ENCODE measurements at places on chromosomes 2 and 18. TPM values are rescaled to one million over a fixed set of nuclear protein-coding genes. Genes with fewer than 3 reads are reported as not detected.

The ZNF521 gene
- not detected for total RNA-seq

The ST6GAL2 gene
- not detected for total RNA-seq

The DLGAP1 gene
- total RNA-seq = not detected

The NXPH2 gene
- not detected for total RNA-seq

The TAF4B gene
- 14.9 TPM for total RNA-seq

The WDR33 gene
- 74.2 TPM for total RNA-seq

DNA sequence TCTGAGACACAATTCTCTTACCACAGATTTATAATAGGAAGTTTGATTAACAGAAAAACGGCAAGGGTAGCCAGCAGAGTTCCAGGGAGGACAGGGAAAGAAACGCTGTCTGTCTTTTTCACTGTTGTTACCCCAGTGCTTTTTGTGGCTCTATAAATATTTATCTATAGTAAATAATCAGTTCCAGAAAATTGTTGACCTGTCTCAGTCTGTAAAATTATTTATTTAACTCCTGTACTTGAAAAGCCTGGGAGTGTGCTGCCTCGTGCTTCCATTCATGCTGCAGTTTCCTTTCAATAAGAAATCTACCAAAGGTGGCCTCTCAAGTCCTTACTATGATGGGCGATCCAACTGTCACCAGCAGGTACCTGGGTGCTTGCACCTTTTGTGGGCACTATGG is 102.9 kb downstream of the ETAA1 start:
- DNase-seq = no peak

DNA sequence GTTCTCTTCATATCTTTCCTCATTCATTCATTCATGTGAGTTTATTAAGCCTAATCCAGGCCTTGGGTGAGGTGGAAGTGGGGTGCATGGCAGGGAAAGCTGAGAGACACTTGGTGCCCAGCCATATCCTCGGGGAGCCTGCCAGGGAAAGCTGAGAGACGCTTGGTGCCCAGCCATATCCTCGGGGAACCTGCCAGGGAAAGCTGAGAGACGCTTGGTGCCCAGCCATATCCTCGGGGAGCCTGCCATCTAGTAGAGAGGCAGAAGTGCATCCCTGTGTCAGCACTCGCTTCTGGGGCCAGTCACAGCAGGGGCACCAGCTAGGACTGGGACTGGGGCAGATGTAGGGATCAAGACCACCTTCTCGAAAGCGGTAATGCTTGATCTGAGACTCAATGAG is 39.4 kb downstream of the DDX18 start:
- no peak for DNase-seq

DNA sequence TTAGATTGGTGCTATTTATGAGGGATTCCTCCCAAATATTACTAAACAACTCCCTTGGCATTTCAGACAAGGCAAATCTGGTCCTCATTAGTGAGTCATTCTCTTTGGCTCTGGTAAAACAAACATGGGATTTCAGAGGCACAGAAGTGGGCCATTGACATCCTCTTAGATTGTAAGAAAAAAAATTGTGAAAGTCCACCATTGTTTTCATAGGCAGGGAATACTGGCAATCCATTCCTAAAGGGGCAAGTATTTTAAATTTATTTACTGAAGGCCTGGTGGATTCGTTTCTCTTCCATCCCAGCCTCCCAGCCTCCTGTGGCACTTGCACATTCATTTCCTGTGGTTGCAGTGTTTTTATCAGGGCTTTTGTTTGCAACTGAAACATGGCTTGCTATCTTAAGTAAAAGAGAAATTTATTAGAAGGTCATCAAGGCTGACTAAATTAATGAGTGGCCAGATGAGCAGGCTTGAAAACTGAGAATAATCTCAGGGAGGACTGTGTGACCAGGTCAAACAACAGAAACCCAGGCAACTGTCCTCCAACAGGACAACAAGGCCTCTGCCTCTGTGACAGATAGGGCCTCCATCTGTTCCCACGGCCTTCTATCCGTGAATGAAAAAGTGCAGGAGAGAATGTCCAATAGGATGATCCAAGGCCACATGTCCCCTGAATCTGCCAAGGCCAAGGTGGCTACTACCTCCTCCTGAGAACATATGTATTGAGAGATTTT is 23.1 kb upstream of the TNFAIP6 start:
- DNase-seq = no peak

- no peak for DNase-seq
Observed at GRCh38 chr2:144274131-144274530, 245.8 kb downstream of the ZEB2 start.

GRCh38 chr2:60294901-60295635 is 258.4 kb downstream of the BCL11A start:
- no peak for DNase-seq

- no peak for DNase-seq
Observed at GRCh38 chr2:162945785-162946184, 107.2 kb upstream of the KCNH7 start.

DNA sequence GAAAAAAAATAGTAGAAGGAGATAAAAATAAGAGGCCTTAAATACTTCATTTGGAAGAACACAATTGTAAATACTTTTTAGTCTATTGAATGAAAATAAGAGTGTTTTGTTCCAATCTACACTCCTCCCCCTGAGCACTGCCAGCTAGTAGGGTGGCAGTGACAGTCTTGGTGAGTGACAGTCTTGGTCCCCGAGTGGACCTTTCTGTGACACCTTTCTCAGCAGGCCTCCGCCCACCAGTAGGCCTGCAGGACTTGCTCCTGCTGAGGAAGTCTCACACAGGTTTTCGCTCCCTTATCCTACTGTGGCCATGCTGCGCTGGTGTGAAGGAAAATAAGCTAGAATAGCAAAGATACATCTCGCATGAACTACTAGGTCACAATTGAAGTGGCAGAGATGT is 666.8 kb downstream of the NR4A2 start:
- no peak for DNase-seq

DNA sequence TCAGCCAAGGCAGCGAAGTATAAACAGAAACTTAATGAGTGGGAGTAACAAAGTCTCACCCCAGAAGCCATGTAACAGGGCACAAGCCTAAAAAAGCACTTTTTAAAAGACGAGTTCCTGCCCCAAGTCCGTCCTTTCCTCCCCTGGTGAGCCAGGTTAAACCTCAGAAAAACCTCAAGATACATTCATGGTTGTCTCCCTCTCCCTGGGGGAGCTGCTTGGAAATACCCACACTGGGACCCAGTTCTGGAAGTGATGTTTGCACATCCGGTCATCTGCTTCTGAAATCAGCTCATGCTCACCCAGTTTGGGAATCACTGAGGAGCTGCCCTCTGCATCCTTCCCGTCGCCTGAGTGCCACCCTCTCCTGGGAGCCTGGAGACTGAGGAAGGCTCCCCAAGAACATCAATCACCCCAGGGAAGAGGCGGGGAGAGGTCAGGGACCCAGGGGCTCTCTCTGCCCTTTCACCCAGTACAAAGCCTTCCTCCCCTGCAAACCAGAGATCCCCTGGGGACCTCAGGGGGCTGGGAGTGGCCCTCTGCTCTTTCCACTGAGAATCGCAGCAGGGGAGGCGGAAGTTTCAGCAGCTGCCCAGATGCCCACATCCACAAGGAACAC is 150.6 kb upstream of the AGAP1 start:
- DNase-seq = no peak

- DNase-seq = no peak
Observed at GRCh38 chr18:29012364-29012763, 835.4 kb upstream of the CDH2 start.

DNA sequence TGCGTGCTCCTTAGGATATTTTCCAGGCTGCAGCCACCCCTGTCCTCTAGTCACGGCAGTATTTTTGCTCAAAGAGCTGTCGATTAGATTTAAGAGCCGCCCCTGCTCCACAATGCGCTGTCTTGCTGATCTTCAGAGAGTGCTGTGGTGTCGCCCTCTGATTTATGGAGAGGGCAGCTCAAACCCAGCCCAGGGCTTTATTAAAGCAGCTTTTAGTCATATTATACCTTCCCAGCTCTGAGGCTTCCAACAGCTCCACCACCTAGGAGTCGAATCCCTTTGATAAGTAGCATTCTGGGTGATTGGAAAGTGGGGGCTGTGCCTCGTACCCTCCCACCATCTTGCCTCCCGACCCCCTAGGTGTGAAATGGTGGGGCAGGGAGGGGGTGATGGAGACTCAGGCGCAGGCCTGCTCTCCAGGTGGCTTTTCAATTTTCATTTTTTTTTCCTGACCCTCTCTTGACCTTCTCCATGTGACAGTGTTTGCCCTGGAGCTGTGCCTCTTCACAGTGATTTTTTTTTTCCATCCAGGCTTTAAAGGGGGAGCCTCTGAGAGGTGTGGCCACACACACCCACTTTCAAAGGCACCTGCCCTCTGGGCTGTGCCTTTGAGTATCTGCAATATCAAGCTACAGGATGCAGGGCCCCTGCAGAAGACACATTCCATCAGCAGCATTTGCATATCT is 53.1 kb upstream of the NRP2 start:
- no peak for DNase-seq

- DNase-seq = no peak
Observed at GRCh38 chr2:230172852-230173251, 46.9 kb downstream of the SP110 start.

DNA sequence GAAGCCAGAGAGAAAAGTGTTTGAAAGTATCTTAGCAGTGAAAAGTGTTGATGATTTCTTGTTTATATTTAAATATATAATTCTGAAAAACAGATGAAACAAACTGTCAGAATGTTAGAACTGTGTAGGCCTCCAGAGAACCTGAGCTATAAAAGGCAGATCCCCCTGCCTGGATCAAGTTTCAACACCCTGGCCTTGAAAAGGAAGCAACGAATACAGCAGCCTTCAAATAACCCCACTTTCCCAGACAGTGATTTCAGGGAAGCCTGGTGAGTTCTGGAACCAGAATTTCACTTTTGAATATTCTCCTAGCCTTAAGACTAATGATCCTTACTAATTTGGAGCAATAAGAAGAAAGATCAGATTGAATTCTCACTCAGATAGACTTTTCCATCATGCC is 13.3 kb upstream of the TRIM43 start:
- DNase-seq = no peak

GRCh38 chr18:40738321-40738880 is 1216.6 kb upstream of the PIK3C3 start:
- DNase-seq = no peak

DNA sequence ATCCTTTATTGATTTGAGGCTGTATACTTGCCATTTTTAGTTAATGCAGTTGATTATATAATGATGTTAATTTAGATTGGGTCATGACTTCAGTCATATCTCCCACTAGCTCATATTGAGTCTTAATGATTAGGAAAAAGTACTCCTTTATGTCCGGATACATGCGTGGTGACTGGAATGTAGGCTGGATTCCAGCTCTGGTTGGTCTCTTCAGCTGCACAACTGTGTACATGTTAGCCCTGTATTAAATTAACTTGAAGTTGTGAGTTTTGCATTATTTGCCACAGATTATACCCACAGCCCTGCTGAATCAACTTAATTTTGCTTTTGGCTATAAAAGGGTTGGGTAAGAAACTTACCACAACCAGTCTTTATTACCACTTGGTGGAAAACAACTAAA is 22.5 kb downstream of the MOB4 start:
- no peak for DNase-seq

DNA sequence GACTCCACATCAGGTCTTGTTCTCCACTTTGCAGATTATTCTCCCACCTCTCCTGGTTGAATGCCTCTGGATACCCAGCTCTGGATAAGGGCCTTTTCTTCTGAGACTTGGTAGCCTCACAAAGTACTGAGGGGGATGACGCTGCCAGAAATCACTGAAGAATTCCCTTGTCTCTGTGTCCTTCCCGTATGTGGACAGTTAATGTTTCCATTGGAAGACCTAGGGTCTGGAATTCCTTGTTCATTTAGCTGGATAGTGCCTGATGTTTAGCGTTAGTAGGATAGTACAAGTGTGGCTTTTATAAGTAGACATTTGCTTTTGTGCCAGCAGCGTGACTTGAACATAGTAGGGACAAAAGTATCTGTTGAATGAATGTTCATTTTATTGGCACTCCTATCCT is 76.9 kb downstream of the CLHC1 start:
- no peak for DNase-seq

GRCh38 chr2:118457951-118458350 is 369.7 kb downstream of the INSIG2 start:
- DNase-seq = no peak

GRCh38 chr2:58289029-58289428 is 47.9 kb upstream of the FANCL start:
- DNase-seq = no peak

- no peak for DNase-seq
Observed at GRCh38 chr18:39618265-39619003, 2052.8 kb upstream of the CELF4 start.

GRCh38 chr2:26577442-26578112 is 63.6 kb downstream of the CIB4 start:
- peak; percentile 42 for DNase-seq

DNA sequence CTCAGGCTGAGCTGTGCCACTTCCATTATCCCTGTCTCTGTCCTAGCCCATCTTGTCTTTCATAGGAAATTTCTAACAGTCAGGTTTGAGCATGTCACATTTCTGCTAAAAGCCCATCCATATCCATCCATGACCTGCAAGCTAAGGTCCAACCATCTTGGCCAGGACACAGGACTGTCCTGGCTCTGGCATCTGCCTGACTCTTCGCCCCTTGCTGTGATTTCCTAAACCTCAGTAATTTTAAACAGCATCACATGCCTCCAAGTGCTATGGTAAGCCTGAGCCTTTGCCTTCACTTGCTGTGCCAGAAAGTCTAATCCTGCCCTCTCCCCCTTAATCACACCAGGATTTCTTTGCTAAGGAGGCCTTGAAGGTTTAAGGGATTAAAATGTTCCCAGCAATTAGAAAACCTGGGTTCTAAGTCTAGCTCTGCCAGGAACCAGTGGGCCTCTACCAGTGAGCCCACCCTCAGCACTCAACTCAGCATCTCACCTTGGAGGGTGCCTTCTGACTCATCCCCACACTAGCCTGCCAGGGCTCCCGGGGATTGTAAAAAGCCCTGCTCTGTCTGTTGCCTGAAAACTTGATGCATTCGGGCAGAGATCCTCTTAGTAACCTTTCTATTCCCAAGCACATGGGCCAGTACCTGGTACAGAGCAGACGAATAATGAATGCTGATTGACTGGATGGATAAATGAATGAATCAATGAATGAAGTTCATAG is 411.0 kb downstream of the LRATD1 start:
- no peak for DNase-seq
